ENCODE measurements at places on chromosomes 11 and 22.

DNA sequence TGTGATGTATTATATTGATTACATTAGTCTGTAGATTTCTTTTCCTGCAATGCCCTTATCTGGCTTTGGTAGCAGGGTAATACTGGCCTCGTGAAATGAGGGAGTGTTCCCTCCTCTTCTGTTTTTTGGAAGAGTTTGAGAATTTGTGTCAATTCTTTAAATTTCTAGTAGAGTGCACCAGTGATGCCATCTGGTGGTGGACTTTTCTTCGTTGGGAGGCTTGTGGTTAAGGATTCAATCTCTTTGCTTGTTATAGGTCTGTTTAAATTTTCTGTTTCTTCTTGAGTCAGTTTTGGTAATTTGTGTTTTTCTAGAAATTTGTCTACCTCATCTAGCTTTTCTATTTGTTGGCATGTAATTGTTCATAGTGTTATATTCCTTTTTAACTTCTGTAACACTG lies 18.9 kb downstream of the SHANK3 start:
- DNase-seq, result no peak

DNA sequence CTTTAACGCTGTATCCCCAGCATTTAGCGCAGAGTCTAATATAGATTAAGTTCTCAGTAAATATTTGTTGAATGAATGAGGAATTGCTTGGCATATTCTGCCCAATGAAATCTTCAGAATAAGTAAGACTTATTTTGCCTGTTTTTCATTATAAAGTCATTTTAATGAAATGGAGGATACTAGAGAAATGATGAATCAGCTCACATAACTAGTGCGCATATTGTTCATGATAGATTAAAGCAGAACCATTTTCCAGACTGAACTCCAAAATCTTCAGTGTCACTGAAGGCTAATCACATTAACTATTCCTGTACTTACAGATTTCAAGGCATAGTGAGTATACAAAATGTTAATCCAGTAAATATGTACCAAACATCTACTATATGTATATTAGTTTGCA lies 29.6 kb downstream of the ACER3 start:
- DNase-seq, result no peak

DNA sequence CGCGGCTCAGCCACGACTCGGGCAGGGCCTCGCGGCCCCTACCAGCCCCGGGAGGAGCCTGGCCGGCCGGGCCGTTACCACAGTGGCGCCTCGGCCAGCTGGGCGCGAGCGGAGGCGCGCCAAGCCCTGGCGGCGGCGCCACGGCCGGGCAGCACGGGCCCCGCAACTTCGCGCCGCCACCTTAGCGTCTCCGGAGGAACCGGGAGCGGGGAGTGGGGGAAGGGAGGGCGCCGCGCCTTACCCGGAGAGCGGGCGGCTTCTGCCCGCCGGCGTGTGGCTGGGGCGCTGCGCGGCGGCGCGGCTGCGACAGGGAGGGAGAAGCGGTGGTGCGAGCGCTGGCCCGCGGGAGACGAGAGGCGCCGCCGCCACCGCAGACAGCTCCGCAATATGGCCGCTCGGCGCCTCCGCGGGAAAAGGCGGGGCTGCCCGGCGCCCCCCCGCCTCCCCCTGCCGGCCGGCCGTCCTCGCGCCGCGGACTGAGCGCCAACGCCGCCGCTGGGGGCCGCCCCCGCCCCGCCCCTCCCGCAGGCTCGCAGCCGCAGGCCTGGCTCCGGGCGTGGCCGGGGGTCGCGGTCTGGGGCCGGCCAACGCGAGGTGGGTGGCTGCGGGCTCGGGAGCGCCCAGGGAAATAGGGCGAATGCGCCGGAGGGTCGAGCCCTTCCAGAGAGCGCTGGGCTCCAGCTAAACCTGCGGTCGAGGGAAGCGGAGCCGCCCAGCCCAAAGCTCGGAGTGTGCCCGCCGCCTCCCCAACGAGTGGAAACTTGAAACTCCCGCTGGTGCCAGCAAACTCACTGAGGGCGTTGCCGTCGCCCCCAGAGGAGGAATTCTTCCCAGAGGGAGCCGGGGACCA lies at the start of gene RDX:
RDX (minus strand) TSS at position 389 of the 850 bp plus-strand sequence. CDS start 16,922 bp downstream, outside the sequence.
- peak; percentile 92 for DNase-seq

GRCh38 chr11:98495016-98495415 lies 525.7 kb upstream of the CNTN5 start:
- no peak for DNase-seq

GRCh38 chr22:36824655-36825054 lies 7.8 kb upstream of the PVALB start:
- no peak for DNase-seq

DNA sequence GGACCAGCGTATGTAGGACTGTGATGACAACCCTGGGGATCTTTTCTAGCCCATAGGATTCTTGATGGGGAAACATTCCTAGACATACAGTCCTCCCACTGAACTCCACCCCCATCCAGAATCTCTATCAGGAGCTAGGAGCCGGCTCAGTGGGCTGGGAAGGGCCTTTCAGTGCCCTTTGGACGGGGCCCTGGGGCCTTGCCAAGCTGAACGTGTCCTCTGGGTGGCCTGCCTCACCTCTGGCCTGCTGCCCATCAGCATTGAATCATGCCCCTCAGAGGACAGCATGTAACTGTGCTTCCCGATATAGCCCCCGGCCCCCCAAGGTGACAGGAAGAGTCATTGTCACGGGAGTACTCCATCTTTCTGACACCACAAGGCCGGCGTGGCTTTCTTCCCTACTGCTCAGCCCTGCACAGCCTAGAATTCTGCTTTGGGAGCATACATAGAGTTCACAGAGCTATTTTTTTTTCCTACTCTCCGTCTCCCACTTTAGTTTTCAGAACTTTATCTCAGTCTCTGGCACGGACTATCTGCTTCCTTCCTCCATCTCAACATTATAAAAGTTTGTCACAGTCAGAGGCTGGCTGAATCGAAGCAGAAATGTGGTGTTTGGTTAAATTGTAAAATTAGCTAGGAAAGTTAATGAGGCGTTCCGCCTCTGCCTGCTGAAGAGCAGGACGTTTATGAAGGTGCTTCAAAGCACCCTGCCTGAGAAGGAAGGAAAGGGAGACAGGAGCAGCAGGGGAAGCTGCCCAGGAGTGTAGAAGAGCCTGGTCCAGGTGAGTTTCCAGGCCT lies 111.9 kb downstream of the ZBTB16 start:
- DNase-seq, result no peak

GRCh38 chr22:30031328-30031727 lies 48.9 kb upstream of the HORMAD2 start:
- DNase-seq, result no peak

DNA sequence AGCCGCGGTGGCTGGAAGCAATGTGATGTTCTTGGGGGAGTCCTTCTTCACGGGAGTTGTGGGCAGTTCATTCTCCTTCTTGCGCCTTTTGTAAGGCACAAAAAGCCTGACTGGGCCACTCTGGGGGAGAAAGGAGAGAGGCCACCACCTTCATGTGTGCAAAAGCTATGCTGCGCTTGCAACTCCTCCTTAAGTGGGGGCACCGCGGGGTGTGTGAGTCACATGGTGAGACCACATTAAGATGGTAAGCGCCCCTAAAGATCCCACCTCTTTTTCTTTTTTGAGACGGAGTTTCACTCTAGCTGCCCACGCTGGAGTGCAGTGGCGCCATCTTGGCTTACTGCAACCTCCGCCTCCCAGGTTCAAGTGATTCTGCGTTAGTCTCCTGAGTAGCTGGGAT lies 14.1 kb downstream of the DEAF1 start:
- no peak for DNase-seq

DNA sequence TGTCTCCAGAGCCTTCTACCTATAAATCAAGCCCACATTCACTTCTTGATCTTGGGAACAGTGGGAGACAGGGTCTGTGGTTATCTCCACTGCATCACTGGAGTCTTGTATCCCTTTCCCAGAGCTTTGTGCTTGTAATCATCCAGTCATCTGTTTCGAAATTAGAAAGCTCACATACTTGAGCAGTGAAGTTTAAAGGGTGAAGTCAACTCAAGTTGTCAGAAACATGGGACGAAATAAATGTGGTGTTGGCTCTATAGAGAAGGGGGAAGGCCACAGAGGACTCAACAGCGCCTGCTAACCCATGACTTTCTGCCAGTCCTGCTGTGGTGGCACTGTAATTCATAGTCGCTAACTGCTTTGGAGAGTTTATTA lies 197.5 kb downstream of the DBX1 start:
- DNase-seq, result no peak

DNA sequence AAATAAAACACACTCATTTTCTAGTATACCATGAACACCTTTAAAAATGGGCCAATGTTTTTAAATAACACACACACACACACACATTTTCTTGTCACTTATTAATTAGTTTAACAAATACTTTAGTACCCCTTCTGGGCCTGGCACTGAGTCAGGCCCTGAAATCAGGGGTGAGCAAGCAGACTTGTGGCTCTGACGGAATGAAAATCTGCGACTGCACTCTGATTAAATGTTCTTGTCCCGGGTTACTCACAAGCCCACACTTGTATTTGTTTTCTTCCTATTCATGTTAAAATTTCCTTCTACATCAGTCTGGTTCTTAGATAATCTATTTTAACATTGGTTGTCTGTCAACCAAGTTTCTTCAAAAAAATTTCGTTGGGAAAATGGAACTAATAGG lies 43.0 kb upstream of the PDGFD start:
- DNase-seq, result no peak

DNA sequence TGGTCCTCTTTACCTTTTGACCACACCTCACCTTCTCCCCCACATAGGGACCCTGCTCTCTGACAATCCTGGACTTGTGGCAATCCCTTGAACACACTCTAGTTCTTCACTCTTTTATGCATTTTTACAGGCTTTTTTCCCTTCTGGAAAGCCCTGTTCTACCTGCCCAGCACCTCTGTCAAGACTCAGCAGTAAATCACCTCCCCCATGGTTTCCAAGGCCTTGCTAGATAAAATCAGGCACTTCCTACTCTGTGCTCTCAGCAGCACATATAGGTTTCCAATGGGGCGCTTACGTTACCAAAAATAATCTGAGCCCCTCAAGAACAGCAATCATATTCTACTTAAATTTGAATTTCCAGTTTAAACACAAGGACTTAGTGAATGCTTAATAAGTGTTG lies 53.9 kb downstream of the ETS1 start:
- no peak for DNase-seq

DNA sequence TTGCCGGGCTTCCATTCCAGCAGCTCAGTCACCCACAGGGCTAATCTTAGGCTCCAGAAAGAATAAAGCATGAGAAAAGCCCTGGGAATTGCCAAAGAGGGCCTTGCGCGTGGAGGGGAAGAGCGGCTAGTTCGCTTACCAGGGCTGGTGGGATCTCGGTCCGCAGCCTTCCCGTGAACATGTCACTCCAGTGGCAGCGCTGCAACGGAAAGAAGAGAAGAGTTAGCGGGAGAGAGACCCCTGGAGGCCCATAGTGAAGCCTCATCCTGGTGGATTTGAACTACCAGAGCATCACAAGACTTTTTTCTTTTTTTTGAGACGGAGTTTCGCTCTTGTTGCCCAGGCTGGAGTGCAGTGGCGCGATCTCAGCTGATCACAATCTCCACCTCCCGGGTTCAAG lies 18.0 kb downstream of the RANGAP1 start:
- DNase-seq, result no peak

- DNase-seq, result no peak
These were observed 5.4 kb upstream of the CYB5R3 start for GRCh38 chr22:42654436-42655073.

- no peak for DNase-seq
These were observed 133.5 kb downstream of the RBFOX2 start for GRCh38 chr22:35894937-35895708.

- no peak for DNase-seq
These were observed 8.5 kb upstream of the CCDC89 start for GRCh38 chr11:85694385-85694980.

DNA sequence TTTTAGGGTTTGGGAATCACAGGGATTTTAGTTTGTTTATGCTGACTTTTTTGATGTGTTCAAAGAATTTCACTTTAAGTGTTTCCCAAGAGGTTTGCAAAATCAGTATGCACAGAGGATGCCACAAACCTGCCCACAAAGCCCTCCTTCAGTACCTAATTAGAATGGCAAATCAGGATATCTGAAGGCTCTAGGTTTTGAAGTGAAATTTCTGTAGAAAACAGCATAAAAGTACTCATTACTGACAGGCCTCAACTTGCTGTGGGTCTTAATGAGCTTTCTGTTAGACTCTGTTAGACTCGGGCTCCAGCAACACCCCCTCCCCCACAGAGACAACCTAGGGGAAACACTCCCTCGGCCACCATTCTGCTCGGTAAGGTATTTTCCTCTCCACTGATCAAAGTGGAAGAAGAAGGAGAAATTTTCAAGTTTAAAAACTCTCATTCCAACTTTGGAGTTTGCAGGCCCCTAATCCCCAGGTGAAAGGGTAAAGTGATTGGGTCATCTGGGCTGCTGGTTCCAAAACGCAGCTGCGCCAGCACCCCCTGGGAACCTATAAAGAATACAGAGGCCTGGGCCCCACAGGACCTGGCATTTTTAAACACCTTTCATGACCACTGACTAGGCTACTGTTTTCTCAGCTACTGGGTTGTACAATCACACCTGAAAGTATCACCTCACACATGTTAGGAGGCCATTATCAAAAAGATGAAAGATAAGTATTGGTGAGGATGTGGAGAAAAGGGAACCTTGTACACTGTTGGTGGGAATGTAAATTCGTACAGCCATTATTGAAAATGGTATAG lies 67.5 kb downstream of the PLEKHA7 start:
- no peak for DNase-seq

- DNase-seq, result no peak
These were observed 19.3 kb downstream of the POLR3H start for GRCh38 chr22:41524809-41525449.

DNA sequence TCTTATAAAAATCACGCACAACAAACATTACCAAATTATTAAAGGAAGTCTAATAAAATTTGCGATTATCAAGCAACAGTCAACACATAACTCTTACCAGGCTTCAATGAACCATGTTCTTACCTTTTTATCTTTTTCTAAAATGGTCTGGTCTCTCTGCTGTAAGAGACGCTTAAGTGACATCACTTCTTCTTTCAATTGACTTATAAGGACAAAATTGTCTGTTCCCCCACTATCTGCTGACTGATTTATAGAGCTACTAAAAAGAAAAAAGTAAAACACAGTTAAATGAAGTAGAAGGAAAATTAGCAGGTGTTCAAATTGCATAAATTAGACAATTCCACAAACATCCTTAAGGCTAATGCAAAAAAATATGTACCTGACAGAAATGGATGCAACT lies 10.9 kb downstream of the FAM76B start:
- no peak for DNase-seq

GRCh38 chr11:133414506-133414905 lies 117.8 kb downstream of the OPCML start:
- DNase-seq, result no peak

Measured in Daoy (cell line).